ENCODE measurements at places on chromosomes 11 and 22.

- no peak for DNase-seq
Measured at GRCh38 chr11:108216988-108217387, 5.5 kb downstream of the NPAT start.

- no peak for DNase-seq
Measured at GRCh38 chr22:26023104-26023775, 146.0 kb upstream of the SEZ6L start.

DNA sequence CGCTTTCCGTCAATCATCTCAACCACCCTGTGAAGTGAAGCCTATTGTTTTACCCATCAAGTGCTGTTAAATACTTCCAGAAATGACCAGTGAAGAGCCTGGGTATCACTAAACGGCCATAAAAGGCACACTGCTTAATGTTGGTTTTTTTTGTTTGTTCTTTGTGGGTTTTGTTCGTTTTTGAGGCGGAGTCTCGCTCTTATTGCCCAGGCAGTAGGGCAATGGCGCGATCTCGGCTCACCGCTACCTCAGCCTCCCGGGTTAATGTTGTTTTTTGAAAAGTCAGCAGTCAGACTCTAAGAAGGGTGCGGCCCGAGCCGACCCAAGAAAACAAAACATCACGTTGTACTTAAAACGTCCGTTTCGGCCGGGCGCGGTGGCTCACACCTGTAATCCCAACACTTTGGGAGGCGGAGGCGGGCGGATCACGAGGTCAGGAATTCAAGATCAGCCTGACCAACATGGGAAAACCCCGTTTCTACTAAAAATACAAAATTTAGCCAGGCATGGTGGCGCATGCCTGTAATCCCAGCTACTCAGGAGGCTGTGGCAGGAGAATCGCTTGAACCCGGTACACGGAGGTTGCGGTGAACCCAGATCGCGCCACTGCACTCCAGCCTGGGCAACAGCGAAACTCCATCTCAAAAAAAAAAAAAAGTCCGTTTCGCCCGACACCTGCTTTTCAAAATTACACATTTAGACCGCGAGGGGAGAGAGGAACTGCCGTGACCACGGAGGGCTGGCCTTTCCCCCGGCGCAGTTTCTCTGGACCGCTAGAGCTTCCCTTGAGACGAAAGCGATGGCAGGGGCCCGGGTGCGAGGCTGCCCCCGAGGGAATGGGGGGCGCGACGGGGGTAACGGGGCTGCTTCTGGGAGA is 714 bp downstream of the CD59 start:
- DNase-seq, result peak; percentile 44

DNA sequence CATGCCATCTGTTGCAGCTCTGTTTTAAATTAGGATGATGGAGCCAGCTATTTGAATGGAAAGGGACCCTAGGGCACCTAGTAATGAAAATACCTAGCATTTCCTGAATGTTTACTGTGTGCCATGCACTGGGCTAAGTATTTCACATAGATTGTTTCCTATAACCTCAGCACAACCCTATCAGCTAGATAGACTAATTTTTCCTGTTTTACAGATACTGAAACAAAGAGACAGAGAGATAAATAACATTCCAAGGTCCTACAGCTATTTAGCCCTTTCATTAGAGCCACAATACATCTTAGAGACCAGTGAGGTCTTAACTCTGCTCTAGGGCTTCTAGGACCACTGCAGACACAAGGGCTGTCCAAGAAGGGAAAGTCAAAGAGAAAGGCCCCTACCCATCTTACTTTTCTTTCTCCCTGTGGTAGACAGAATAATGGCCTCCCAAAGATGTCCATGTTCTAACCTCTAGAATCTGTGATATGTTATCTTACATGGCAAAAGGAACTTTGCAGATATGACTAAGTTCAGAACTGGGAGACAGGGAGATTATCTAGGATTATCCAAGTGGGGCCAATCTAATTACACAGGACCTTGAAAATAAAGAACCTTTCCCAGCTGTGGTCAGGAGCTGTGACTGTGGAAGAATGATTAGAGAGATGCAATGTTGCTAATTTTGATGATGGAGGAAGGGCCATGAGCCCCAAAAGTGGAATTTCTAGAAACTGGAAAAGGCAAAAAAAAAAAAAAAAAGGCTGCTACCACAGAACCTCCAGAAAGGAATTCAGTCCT is 157.0 kb downstream of the CCDC34 start:
- no peak for DNase-seq

- DNase-seq, result no peak
Measured at GRCh38 chr11:2574043-2574552, 125.7 kb downstream of the KCNQ1OT1 start.

DNA sequence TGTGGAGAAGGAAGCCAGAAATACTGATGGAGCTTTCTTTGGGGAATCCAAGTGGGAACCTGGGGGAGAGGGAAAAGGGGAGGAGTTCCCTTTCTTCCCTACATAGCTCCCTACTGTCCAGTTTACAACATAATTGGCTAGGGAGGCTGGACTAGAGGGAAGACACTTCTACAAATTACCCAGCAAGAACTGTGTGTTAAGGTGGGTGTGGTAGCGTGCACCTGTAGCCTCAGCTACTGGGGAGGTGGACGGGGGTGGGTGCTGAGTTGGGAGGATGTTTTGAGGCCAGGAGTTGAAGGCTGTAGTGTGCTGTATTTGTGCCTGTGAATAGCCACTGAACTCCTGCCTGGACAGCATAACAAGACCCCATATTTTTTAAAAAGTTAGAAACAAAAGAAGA is 74.0 kb downstream of the NAV2 start:
- DNase-seq, result no peak

GRCh38 chr22:43481568-43482317 is 69.9 kb downstream of the MPPED1 start:
- peak; percentile 16 for DNase-seq

GRCh38 chr11:131593301-131593700 is 222.9 kb downstream of the NTM start:
- DNase-seq, result no peak

- DNase-seq, result no peak
Measured at GRCh38 chr11:19281041-19281440, 40.3 kb upstream of the E2F8 start.

DNA sequence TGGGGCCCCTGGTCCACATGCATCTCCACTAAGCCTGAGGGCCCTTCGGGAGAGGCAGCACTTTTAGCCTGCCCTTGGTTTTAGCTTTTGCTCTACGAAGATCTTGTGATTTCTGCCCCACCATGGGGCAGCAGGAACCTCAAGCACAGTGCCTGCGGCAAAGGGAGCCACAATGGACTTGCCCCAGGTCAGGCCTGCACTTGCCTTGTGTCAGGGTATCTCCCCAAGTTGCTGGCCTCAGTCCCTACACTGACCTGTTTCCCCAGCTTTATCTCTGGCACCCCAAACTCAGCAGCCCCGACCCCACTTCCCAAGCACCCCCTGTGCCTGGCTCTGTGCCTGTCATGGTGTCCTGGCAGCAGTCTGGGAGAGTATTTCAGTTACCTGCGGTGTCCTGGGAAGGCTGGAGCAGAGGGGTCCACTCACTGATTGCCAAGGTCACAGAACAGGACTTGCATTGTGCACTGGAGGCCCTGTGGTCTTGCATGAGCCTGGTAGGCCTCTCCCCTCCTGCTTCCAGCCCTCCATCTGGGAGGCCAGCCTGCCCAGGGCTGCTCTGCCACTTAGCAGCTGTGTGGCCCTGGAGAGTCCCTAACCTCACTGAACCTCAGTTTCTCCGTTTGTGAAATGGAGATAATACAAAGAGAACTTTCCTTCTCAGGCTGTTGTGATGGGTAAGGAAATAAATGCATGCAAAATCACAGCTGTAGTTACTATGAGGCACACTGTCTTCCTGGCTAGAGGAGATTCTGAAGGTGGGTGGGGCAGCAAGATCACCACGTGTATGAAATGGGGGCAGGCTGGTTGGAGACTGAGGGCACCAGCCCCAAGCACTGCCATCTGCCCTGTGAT is 3.6 kb upstream of the AIFM3 start:
- DNase-seq, result no peak

GRCh38 chr11:33689501-33689900 is 11.1 kb downstream of the C11orf91 start:
- no peak for DNase-seq

DNA sequence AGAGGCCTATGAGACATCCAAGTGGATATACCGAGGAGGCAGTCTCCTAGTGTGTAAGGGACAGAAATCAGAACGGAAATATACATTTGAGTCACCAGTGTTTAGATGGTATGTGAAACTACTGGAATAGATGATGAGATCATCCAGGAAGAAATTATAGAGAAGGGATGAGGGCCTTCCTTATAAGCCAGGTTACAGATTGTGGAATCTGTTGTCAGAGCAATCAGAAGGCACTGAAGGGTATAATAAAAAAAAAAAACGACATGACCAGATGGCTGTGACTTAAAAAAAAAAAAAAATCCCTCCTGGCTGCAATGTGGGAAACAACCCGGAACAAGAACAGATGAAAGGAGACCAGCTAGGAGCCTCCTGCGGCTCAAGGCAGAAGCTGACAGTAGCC is 2.7 kb downstream of the MAJIN start:
- no peak for DNase-seq

DNA sequence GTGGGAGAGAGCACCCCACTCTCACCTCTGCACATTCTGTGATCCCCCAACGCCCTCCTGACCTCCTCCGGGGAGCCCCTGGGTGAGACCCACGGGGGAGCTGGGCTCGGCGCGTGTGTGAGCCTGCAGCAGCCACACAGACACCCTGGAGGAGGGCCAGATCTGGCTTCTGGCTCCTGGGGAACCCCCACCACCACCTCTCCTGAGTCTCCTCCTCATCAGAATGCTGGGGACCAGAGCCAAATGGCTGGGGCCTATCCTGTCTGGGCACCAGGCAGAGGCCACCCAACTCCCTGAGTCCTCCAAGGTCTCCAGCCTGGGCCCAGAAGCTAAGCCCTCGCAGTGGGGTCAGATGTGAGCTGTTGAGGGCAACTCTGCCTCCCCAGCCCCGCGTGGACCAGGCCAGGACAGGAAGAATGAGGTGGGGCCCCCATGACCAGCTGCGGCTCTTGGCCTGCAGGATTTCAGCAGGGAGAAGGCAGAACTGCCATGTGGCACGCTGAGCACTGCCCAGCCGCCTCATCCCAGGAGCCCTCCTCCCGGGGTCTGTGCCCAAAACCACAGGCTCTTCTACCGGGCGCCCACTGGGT is 5.5 kb upstream of the PIM3 start:
- DNase-seq, result no peak

DNA sequence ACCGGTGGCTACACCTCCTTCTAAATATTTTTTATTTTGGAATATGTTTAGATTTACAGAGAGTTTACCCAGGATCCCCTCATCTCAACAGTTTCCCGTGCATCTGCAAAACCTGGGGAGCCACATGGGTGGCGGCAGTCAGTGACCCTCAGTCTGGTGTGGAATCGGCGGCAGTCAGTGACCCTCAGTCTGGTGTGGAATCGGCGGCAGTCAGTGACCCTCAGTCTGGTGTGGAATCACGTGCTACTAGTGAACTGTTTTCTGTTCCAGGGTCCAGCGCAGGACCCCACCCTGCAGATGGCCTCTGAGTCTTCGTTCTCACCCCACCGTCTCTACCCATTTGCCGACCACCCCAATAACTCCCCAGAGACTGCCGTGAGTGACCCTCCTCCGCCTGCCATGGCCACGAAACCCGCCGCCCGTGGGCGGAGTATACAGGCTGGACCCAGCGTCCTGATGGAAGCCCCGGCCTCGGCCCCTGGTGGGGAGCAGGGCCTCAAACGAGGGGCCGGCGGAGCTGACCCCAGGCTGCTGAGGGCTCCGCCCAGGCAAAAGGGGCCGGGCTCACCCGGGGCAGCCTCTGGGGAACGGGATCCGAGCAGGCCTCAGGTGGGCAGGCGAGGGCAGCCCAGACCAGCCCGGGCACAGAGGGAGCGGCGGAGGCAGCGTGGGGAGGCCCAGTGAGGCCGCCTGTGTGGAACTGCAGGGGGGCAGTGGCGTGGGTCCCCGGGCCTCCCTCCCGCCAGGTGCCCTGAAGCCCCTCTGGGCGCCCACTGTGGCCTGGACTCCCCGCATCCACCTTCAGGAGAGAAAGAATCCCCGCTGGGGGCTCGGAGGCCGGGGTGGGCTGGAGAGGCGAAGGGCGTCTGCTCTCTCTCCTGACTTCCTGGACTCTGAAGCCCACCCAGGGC is 2.5 kb downstream of the IL17REL start:
- no peak for DNase-seq

- no peak for DNase-seq
Measured at GRCh38 chr22:47063606-47064005, 301.2 kb downstream of the TBC1D22A start.

DNA sequence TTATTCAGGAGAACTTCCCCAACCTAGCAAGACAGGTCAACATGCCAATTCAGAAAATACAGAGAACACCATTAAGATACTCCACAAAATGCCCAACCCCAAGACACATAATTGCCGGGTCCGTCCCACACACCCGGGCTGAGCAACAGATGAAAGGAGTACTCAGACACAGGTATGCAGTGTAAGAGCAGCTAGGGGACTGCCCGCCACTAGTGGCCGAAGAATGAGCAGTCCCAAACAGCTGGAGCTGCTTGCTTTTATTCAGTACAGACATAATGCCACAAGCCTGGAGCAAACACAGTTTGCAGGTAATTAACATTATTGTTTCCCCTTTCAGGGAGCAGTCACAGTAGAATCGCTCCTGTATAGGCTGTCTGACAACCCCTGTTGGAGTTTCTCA is 364.6 kb downstream of the LUZP2 start:
- DNase-seq, result no peak

DNA sequence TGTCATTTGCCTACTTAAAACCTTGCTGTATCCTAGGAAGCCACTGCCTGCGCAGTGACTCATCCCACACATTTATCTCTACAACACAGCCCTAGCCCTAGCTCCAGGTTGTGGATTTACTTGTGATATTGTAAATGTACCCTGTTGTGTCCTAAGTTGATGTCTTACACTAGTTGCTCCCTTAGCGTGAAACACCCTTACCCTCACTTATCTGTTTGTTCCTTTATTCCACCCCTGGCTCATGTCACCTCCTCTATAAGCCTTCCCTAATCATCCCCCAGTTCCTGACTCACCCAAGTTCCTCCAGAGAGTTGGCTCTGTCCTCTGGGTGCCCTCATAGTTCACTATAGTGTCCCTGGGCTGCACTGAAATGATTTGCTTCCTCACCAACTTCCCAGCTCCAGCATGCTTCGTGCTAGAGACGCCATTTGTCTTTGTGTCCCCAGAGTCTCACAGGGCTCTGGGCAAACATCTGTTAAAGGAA is 431.8 kb upstream of the FAT3 start:
- no peak for DNase-seq

GRCh38 chr11:65300621-65301275 is 13.9 kb upstream of the CDC42EP2 start:
- DNase-seq, result no peak

GRCh38 chr11:80009081-80009480 is 568.3 kb upstream of the TENM4 start:
- no peak for DNase-seq

Measured in stimulated activated CD4-positive, alpha-beta T cell treated with anti-CD3 and anti-CD28 coated beads, Interleukin-2, amount 100 ng/mL, for 24 hours (primary cell).